Activated CD4-positive, alpha-beta T cell treated with anti-CD3 and anti-CD28 coated beads for 1 hour (primary cell): ENCODE measurements at places on chromosomes 11 and 22.

GRCh38 chr11:61766353-61766841, 14.0 kb downstream of the MYRF start:
- no peak for DNase-seq

DNA sequence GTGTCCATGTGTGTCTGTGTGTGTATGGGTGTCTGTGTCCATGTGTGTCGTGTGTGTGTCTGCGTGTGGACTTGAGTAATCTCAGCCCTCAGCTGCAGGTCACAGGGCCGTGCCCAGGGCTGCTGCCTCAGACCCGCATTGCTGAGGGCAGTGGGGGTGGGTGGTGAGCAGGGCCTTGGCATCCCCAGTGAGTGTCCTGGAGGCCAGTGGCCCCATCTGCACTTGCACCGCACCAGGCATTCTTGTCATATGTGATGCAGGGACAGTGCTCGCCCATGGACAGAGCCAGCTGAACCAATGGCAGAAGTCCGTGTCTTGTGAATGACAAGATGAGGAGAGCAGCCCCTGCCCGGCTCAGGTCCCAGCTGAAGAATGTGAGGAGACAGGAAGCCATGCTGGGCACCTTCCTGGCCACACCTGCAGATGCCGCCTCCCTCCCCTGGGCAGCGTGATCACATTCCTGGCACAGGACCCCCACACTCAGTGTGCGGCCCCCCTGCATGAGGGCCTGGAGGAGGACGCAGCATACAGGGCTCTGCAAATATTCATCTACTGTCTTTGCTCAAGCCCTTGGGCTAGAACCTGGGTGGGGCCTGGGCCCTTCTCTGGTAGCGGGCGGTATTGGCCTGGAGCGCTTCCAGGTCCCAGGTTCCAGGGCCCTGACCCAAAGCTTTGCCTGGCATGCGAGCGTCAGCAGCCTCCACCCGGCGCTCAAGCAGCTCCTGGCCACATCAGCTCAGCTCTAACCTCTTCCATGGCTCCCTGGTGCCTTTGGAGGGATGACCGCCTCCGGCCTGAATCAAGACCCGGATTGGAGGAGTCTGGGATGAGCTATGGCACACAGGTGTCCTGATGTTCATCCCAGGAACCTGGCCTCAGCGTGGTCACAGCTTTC, 3.9 kb downstream of the ALDH3B2 start:
- no peak for DNase-seq

GRCh38 chr22:33803371-33804282, 116.6 kb downstream of the LARGE1 start:
- no peak for DNase-seq

DNA sequence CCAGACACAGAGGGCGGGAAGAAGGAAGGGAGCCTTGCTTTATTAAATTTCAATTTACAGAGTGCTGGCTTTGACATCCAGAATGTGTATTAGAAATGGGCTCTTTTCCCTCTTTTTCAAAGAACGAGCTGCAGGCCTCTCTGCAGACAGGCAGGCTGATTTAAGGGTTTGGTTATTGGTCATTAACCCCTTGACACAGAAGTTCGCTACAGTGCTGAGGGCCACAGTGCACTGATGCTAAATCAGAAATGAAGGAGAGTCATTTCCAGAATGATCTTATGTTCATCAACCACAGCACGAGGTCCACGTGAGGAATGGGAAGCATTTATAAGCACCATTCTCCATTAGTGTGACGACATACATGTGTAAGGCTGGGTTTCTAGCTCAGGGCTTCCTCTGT, 51.8 kb downstream of the CSNK2A3 start:
- DNase-seq, result no peak

GRCh38 chr11:74678591-74679512, 52.4 kb downstream of the CHRDL2 start:
- DNase-seq, result no peak

GRCh38 chr11:96052921-96053651, 129.2 kb upstream of the MTMR2 start:
- DNase-seq, result no peak
